NCI-H1436 (cell line): ENCODE measurements at places on chromosomes 1 and 21.

- DNase-seq: no peak
Observed at GRCh38 chr1:209853676-209854075, 25.9 kb downstream of the UTP25 start.

- DNase-seq: no peak
Observed at GRCh38 chr1:173241528-173242347, 34.6 kb upstream of the TNFSF4 start.

DNA sequence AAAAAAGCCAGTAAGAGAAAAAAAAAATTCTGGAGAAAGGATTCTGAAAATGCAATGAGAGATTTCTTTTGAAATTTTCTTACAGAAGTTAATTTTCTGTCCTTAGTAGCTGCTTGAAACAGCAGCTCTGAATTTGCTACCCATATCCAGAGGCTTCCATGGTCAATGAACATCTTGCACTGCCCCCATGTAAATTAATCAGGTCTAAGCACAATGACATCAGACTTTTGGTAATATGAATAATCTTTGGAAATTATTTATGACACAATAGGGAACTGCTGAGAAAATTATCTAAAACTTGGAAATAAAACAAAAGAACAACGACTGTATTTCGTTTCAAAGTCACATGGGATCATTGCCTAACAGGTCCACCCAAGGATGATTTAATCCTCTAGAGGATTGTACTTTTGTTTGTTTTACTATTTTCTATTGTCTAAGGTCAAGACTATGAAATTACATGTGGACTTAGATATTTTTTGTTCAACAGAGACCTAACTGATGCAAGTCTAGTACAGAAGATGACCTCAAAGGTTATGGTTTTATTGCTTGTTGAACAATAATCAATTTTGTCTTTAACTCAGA lies 312.1 kb downstream of the BACH1 start:
- no peak for DNase-seq

DNA sequence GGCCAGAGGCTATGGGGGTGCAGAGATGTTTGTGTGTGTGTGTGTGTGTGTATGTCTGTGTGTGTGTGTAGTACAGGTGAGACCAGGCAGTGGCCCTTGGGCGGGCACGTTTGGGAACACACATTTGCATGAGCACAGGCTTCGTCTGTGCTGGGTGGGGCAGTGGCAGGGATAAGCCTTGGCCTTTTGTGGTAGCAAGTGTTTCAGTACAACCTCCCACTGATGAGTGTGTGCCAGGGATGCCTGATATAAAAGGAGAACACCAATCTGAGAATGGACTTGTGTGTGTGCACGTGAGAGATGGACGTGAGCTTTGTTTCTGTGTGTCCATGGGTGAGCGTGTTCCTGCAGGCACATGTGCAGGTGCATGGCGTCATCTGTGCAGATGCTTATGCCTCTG lies 3.0 kb downstream of the NTRK1 start:
- no peak for DNase-seq

GRCh38 chr1:39698568-39698967 lies 7.3 kb upstream of the HPCAL4 start:
- no peak for DNase-seq

DNA sequence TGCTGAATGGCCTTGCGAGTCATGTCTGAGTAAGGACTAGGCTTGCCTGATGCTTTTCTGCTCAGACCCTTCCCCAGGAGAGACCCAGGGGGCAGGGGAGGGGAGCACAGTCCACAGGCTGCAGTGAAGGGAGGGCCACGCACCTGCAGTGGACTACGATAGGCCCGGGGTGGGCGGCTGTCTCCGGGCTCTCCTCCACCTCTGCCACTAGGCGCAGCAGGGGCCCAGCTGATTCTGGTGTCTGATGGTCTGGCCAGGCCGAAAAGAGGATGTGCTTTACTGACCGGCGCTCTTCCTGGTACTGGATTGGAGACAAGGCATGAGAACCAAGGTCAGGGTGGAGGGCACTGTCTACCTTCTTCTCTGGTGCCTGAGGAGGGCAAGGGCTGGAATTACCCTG lies 7.9 kb upstream of the ARL8A start:
- no peak for DNase-seq

- peak; percentile 3 for DNase-seq
Observed at GRCh38 chr1:51575406-51576084, 41.3 kb upstream of the OSBPL9 start.

- DNase-seq: no peak
Observed at GRCh38 chr1:206581571-206581981, 30.7 kb downstream of the EIF2D start.

DNA sequence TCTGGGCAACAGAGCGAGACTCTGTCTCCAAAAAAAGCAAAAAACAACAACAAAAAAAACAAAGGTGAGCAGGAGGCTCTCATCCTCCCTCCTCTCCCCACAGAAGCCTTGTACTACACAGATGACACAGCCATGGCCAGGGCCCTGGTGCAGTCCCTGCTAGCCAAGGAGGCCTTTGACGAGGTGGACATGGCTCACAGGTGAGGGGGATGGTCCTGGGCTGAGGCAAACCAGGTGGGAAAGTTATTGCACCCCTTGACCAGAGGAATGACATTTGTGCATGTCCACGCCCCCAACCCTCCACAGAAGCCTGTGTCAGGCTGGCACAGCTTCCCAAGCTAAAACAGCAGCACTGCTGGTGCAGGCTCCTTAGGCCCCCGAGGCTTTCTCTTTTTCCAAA lies 2.4 kb downstream of the ADPRS start:
- no peak for DNase-seq

DNA sequence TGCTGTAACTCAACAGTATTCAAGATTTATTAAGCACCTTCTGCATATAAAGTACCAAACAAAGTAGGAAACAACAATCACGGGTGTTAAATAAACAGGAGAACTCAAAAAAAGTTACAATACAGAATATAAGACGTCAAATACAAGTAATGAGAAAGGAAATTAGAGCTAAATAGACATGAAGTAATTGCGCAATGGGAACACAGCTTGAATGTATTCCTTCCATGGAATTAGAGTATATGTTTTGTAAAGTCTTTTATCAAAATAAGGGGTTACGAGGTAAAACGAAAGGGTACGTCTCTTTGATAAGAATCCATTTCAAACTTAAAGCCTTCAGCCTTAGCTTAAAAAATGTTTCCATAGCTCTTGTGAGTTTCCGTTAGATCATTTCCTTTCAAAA lies 109.1 kb downstream of the SPATA6 start:
- DNase-seq: no peak

DNA sequence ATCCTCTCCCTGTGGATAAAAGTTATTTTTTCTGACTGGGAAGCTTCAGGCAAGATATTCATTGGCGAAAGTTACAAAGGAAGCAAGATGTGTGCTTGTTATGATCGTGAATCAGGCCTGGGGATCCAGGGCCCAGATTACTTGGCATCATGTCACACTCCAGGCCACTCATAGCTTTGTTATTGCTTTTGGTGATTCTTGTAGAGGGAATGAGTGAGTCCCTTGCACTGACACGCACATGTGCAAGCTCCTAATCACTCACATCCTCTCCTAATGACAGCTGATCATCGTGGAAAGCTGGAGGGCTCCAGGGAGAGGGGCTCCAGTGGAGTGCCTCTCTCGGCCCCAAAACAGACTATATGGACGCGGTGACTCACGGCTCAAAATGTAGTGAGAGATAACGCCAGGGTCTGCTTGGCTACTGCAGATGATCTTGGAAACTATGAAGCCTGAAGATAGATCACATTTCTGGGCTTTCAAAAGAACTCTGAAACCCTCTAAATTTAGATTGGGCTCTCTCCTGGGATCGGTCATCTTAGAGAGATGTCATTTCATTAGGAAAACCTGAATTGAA lies 481.1 kb upstream of the USP24 start:
- DNase-seq: no peak

- DNase-seq: no peak
Observed at GRCh38 chr1:205481629-205482151, 22.8 kb upstream of the CDK18 start.

GRCh38 chr1:117613249-117613968 lies 7.6 kb downstream of the TENT5C start:
- DNase-seq: no peak

DNA sequence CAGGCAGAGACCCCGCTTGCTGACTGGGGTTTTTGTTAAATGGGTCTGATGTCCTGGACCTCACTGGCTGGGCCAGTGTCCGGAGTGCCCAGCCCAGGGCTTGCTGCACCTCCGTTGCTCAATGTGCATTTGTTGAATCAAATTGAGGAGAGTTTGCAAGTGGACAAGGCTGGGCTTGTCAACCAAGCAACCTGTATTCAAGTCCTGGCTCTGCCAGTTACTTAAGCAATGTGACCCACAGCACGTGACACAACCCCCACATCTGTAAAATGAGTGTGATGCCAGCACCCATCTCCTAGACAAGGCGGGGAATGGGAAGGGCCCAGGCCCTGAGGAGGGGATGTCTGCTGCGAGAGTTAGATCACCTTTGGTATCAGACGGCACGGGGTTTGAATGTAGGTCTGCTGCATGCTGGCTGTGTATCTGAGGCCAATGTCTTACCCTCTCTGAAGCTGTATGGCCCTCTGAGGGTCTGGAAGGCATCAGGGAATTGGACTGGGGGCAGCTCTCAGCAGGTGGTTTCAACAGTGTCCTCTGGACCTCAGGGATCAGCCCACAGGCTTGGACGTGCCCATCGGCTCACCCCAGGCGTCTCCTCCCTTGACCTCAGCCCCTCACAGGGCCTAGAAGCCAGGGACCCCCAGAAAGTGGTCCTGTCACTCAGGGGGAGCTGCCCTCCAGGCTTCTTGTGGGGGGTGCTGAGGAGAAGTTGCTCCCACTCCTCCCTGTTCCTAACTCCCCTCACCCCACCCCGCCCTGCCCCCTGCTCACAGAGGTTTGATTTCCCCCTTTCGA lies 51.0 kb upstream of the RUNX3 start:
- no peak for DNase-seq

- no peak for DNase-seq
Observed at GRCh38 chr1:184615301-184615700, 139.4 kb downstream of the EDEM3 start.

GRCh38 chr1:27342391-27342777 lies 562 bp downstream of the SYTL1 start:
- DNase-seq: no peak

GRCh38 chr21:35375115-35375514 lies 326.0 kb upstream of the RUNX1 start:
- no peak for DNase-seq

- DNase-seq: no peak
Observed at GRCh38 chr21:46155514-46156377, at the start of gene FTCD. TSS of gene FTCD (minus strand) at chr21:46155579. CDS start at chr21:46155523, 56 bp downstream.

GRCh38 chr21:45436351-45437065 lies 31.5 kb downstream of the COL18A1 start:
- DNase-seq: no peak

DNA sequence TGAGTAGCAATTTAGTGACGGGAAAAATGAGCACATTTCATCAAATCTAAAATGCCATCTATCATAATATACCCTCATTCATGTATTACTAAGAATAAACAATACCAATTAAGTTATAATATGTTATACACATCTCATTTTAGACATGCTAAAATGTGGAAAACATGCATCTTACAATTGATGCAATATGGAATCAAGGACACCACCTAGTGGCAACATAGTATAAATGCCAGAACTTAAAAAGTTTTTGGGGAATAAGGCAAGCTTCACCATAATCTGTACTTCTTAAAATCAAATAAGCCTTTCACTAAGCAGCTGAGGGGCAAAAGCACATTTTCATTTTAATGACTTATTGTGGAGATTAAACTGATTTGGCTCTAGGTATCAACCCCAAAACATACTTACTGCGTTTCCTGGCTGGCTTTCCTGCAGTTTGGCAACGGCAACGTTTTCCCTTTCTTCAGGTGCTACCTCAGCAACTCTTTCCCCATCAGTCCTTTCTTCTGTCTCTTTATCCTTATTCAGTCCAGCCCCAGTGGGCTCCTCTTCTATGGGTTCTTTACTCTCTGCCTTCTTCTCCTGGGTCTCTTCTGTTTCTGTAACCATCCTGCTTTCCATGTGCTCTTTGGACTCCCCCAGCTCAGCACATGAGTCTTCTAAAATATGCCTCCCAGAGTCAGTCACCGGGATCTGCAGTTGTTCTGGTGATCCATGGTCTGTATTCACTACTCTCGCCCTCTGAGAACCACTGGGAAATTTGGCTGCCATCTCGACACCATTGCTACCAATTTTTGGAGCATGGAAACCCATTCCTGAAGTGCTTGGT lies 11.4 kb downstream of the SDE2 start:
- DNase-seq: peak; percentile 57

GRCh38 chr1:180796897-180797640 lies 115.6 kb upstream of the KIAA1614 start:
- no peak for DNase-seq

DNA sequence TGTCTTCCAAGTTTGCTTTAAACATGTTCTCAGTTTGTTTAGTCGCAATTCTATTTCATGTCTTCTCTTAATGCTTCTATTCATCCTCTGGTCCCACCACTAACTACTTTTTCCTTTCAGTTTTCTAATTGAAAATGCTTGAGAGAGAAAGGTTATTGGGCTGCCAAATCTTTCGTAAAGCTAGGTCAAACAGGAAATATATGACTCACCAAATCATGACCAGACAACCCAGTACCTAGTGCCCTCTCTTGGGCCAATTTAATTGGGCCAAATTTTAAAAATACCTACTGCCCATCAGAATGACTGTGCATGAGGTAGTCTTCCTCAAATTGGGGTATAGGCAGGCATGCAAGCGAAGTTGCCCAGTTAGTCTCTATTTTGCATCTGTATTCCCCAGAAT lies 295.4 kb upstream of the PBX1 start:
- DNase-seq: no peak

- no peak for DNase-seq
Observed at GRCh38 chr1:1407636-1408318, 684 bp upstream of the MRPL20 start.

GRCh38 chr21:46052703-46053651 lies 44.9 kb upstream of the COL6A2 start:
- DNase-seq: no peak

DNA sequence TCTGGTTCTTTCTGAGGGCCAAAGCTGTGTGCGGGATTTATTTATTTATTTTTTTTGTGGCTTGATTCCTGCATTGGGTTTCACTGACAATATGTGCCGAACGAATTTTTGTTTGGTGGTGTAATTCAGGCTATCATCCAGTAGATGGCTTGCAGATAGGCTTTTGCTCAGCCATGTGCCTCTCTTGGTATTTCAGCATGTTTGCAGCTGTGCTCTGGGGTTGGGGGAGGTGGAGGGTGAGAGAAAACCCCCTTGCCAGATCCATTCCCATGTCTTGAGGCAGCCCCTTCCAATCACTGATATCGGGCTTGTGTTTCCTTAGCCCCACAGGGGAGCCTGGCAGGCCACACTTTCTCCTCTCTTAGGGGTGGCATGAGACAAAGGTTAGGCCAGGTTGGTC lies 302.4 kb downstream of the PTGER3 start:
- no peak for DNase-seq

- no peak for DNase-seq
Observed at GRCh38 chr21:31318971-31319370, 25.1 kb downstream of the TIAM1 start.

GRCh38 chr1:56375326-56375804 lies 204.0 kb downstream of the PLPP3 start:
- no peak for DNase-seq

GRCh38 chr1:69913977-69914376 lies 291.4 kb downstream of the LRRC40 start:
- DNase-seq: no peak
